ENCODE measurements at places on chromosomes 3 and 15. TPM values are rescaled to one million over a fixed set of nuclear protein-coding genes. Genes with fewer than 3 reads are reported as not detected.
A peak's percentile ranks its signal among the peaks of the same experiment; 100 is the strongest.

DNA sequence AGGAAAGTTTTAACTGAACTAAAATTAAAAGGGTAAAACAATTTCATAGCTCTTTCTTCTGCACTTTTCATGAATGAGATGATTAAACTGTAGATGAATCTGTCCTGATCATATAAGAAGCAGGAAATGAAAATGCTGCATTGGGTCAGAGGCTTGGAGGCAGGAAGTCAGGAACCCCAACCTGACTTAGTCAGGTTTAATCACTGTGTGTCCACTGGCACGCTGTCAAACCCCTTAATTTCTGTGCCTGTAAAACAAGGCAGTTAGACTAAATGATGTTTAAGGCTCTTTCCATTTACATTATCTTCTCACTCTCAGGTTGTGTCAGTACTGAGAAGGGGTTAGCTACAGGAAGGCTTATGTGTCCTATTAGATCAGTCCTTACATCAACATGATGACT lies 193.3 kb upstream of the TTC14 start:
- no peak for DNase-seq
- H3K4me3 ChIP-seq: no peak overlapping the region
- no peak overlapping the region for H3K27ac ChIP-seq
- no peaks in the 10 kb centered on the region for H3K27me3 ChIP-seq
- H3K4me1 ChIP-seq: no peaks in the 10 kb centered on the region
- H3K36me3 ChIP-seq: no peaks in the 10 kb centered on the region

DNA sequence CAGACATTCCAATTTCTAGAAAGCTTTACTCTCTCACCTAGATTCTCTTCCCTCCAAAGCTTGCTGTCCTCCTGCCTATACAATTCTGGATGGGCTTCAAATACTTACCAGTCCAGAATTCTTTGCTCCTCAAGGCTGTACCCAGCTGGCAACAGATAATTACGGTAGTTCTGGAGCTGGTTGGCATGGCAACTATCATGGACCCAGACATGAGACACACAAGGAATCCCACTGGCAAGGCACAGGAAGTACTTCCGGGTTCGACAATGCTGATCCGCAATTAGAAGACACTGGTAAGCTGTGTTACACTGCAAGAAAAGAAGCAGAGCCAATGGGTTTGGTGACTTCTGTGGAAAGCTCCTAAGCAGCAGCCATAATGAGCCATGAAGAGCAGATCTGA lies 37.9 kb downstream of the TUBGCP4 start:
- H3K27me3 ChIP-seq: no peaks in the 10 kb centered on the region
- no peak overlapping the region for H3K4me3 ChIP-seq
- no peak overlapping the region for H3K27ac ChIP-seq
- DNase-seq: no peak

GRCh38 chr3:29335438-29335837 lies 54.6 kb downstream of the RBMS3 start:
- DNase-seq: peak; percentile 99
- peaks cover 3% of the 10 kb centered on the region for H3K4me1 ChIP-seq
- no peaks in the 10 kb centered on the region for H3K36me3 ChIP-seq
- no peaks in the 10 kb centered on the region for H3K27me3 ChIP-seq
- peak overlapping the region; percentile 75 for H3K27ac ChIP-seq

DNA sequence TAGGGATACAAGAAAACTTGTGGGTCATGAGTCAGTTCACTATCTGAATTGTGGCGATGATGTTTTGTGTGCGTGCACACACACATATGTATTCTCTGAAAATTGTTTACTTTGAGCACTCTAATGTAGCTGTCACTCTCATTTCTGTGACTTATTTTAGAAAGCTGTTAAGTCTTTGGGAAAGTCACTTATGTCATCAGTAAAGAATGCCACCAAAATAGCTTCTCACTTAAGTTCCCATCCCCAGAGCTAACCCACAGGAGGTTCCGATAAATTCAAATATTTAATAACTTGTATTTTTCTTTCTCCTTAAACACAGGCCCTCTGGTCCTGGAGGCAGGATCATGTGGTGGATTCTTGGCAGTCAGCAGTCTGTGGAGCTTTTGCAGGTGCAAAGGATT lies 138.3 kb downstream of the LRIG1 start:
- DNase-seq: peak; percentile 16
- no peaks in the 10 kb centered on the region for H3K4me1 ChIP-seq
- no peaks in the 10 kb centered on the region for H3K27me3 ChIP-seq
- H3K36me3 ChIP-seq: no peaks in the 10 kb centered on the region
- no peak overlapping the region for H3K4me3 ChIP-seq

DNA sequence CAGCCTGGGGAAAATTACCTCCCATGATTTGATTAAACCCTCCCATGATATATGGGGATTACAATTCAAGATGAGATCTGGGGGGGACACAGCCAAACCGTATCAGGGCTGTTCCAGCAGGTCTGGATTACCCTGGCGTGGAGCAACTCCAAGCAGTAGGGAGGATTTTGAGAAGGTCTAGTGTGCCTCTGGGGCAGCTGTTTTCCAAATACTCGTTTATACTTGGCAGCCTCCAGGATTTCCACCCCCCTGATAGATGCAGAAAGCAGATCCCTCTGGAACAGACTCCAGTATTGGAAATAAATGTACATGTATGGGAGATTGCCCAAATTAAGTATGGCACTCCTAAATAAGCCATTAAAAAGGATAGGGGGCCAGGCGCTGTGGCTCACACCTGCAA lies 7.7 kb upstream of the IRAK2 start:
- no peaks in the 10 kb centered on the region for H3K4me1 ChIP-seq
- H3K27me3 ChIP-seq: no peaks in the 10 kb centered on the region
- DNase-seq: no peak
- H3K4me3 ChIP-seq: no peak overlapping the region
- peaks cover 5% of the 10 kb centered on the region for H3K36me3 ChIP-seq
- H3K27ac ChIP-seq: no peak overlapping the region

- H3K4me1 ChIP-seq: no peaks in the 10 kb centered on the region
- DNase-seq: no peak
- no peak overlapping the region for H3K27ac ChIP-seq
- H3K27me3 ChIP-seq: no peaks in the 10 kb centered on the region
- peaks cover 2% of the 10 kb centered on the region for H3K36me3 ChIP-seq
- no peak overlapping the region for H3K4me3 ChIP-seq
These were observed 68.9 kb downstream of the RNF13 start for GRCh38 chr3:149881879-149882278.

DNA sequence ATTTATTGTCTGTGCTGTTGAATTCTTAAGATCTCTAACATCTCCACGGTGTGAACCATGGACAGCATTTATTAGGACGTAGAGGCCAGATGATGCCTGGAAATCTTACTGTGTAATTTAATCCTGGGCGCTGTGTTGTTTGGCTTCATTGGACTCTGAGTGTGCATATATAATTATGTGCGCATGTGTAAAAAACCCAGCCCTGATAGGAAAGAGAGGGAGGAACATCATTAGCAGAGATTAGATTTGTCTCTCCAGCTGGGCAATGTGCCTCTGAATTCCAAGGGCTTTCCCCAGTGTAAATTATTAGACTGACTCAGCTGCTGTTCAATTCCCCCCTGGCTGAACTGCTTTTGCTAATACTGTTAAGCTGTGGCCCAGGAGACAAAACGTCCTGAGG lies 39.6 kb downstream of the MAP3K13 start:
- H3K27me3 ChIP-seq: no peaks in the 10 kb centered on the region
- DNase-seq: peak; percentile 64
- no peak overlapping the region for H3K27ac ChIP-seq
- H3K36me3 ChIP-seq: no peaks in the 10 kb centered on the region
- no peak overlapping the region for H3K4me3 ChIP-seq

DNA sequence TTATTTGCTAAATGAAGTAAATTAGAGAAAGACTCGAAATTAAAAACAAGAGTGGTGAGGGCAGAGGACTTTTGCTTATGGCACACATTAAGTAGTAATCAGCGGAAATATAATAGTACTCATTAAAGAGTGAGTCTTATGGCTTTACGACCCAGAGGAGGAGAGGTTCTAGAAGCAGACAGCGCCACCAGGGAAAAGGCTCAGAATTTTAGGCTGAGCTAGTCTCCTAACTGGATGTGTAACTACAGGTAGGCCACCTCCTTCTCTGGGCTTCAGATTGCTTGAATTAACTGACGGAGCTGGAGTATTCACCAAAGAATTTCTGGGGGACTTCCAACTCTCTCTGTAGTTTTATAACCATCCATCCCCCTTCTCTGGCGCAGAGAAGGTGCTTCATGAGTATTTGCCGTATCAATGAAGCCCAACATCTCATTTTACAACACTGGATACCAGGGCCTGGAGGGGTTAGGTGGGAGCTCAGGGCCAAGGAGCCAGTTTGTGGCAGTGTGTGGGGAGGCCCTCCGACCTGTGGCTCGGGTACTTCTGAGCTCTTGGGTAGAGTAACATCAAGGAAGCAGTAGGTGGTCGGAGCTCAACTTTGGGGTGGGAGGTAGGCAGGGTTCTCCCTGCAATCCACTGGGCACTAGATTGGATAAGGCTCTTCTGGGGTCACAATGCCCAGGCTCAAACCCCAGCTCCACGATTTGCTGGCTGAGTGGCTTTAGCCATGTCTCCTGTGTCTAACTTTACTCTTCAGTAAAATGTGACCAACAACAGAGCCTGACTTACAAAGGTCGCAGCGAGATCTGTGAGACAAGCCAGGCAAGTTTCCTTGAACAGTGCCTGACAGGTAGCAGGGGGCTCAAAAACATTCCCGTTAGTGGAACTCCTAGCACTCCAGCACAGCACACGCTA lies 1.1 kb downstream of the CHCHD4 start:
- H3K27ac ChIP-seq: peak overlapping the region; percentile 91
- peaks cover 29% of the 10 kb centered on the region for H3K4me1 ChIP-seq
- H3K36me3 ChIP-seq: no peaks in the 10 kb centered on the region

DNA sequence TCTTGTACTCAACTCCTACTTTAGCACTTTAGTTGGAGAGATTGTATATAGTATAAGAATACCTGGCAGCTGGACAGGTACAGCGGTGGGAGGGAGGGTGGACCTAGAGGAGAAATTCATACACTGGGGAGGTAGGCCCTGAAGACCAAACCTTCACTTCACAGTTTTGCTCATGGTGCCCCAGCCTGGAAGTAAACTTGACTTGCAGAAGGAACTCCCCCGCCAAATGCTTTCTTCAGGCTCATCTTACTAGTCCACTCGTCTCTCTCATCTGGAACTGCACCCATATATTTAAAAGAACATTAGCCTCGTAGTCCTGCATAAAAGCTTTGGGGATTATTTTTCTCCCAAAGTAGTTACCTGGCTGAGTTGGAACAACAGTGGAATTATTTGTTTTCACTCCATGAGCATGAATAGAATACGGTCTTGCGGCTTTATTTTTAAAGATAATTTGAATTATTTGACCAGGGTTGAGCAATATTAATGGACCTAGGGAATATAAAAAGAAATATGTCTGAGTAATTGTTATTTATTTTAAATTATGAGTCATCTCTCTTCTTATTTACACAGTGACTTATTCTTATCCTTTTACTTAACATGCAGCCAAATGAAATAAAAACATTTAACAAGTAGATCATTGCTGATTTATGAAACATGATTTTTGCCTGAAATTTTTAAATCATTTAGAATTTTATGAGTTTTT lies 25.5 kb upstream of the CP start:
- no peak overlapping the region for H3K27ac ChIP-seq
- H3K27me3 ChIP-seq: no peaks in the 10 kb centered on the region
- no peak for DNase-seq
- no peaks in the 10 kb centered on the region for H3K36me3 ChIP-seq
- H3K4me3 ChIP-seq: no peak overlapping the region
- H3K4me1 ChIP-seq: peaks cover 6% of the 10 kb centered on the region

- H3K36me3 ChIP-seq: no peaks in the 10 kb centered on the region
- H3K27me3 ChIP-seq: no peaks in the 10 kb centered on the region
- H3K4me1 ChIP-seq: peaks cover under 1% of the 10 kb centered on the region
- no peak overlapping the region for H3K4me3 ChIP-seq
- DNase-seq: peak; percentile 40
These were observed 428.1 kb upstream of the NAALADL2 start for GRCh38 chr3:174430986-174431385.

DNA sequence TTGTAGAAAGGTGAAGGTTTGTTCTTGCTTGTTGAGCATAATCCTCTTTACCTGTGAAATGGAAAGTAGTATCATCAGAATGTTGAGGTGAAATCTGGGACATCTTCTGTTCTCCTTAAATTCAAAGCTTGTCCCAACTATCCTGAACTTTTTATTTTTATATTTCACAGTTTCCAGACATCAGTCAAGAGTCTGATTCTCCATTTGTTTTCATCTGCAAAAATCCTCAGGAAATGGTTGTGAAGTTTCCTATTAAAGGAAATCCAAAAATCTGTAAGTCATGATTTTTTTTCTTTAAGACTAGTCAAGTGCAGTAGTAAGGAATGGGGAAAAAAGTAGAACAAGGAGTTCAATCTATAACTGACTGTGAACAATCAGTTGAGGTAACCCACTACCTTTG lies 15.5 kb upstream of the ZNF609 start:
- H3K36me3 ChIP-seq: peaks cover 3% of the 10 kb centered on the region
- H3K27ac ChIP-seq: no peak overlapping the region

DNA sequence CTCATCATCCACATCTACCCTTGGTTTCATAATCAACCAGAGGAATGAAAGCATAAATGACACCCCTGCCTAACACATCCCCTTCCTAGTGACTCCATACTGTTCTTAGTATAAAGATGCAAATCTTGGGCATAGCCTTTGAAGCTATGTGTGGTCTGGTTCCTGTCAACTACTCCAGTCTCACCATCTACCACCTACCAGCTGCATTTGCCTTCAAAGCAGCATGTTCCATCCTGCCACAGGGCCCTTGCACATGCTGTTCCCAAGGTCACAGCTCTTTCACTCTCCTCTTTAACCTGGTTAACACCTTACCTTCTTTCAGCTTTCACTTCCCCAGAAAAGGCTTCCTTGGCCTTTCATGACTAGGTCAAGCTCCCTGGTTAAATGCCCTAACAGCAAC lies 62.3 kb upstream of the ARHGEF3 start:
- no peaks in the 10 kb centered on the region for H3K36me3 ChIP-seq
- H3K27ac ChIP-seq: no peak overlapping the region
- no peak for DNase-seq
- H3K4me1 ChIP-seq: peaks cover 2% of the 10 kb centered on the region
- no peaks in the 10 kb centered on the region for H3K27me3 ChIP-seq
- H3K4me3 ChIP-seq: no peak overlapping the region

DNA sequence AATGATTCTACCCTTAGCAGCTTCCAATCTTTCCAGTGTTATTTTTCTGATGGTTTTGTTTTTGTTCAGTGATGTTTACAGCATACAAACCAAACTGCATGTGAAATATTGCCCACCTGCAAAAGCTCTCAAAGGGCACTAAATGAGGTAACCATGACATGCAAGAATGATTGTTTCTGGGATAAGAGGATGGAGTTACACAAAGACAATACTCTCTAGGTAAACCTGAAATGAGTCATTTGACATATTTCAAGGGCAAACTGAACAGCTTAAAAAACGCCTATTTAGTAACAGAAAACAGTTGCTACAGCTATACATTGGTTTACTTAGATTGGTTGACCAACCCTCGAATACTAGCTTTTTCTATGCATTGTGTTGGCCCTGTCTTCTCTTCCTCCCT lies 481.7 kb downstream of the ZPLD1 start:
- no peaks in the 10 kb centered on the region for H3K4me1 ChIP-seq
- no peaks in the 10 kb centered on the region for H3K27me3 ChIP-seq
- H3K4me3 ChIP-seq: no peak overlapping the region
- no peak for DNase-seq

BDH1 gene
- 32.8 TPM for total RNA-seq

FSD2 gene
- total RNA-seq: not detected

RNF123 gene
- total RNA-seq: 23.5 TPM

CAMP gene
- 1.9 TPM for total RNA-seq

CIDEC gene
- total RNA-seq: not detected

All from lung (tissue), 17 donors.